ENCODE measurements at places on chromosomes 2 and 18.

DNA sequence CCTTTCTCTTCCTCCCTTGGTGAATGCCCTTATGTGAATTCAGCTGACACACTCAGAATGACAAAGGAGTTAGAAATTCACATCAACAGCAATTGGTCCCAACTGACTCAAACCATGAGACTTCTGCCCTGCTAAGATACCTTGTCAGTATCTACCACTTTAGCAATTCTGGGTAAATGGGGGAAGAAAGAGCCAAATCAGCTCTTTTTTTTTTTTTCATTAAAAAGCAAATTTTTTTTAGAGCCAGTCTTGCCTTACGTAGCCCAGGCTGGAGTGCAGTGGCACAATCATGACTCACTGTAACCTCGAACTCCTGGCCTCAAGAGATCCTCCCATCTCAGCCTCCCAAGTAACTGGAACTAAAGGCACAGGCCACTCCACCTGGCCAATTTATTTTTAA is 1.7 kb upstream of the PPP4R1 start:
- DNase-seq: peak; percentile 37

DNA sequence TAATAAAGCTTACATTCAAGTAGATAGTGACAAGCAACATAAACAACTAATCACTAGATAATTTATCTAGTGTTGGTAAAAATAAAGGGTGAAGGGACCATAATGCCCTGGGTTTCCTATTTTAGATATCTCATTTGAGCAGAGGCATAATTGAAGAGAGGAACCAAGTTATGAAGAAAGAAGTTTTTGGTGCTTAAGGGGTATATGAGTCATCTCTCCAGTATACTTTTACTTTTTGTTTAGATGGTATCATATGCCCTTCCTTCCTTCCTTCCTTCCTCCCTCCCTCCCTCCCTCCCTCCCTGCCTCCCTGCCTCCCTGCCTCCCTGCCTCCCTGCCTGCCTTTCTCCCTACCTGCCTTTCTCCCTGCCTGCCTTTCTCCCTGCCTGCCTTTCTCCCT is 1053.5 kb upstream of the CELF4 start:
- no peak for DNase-seq

DNA sequence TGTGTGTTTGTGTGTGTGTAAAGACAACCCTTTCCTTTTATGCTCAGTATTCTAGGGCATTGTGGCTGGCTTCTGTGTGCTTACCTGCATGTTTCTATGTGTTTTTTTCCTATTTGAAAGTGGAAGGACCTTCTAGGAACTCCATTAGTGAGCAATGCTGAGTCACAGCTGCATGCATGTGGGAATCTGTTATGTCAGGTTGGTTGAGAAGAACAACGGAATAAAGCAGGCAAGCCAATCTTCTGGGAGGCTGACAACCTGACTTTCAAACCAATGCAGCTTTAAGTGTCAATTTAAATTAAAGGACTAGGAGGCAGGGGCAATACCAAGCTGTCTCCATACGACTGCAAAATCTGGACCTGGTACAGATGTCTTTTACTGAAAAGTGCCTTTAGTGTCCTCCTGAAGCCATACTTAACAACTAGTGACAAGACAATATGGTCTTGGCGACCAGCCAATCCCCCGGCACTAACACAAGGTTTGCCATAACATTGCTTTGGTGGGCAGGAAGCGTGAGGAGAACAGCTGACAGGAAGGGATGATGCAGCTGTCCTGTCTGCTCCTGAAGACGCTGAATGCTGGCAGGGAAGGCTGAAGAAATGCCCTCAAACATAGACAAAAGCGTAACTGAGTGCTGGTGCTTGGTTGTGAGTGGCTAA is 514.7 kb upstream of the CDH7 start:
- peak; percentile 16 for DNase-seq

- DNase-seq: peak; percentile 76
These were observed 49.8 kb downstream of the GLS start for GRCh38 chr2:190930411-190930810.

- no peak for DNase-seq
These were observed 217.5 kb downstream of the TRIB2 start for GRCh38 chr2:12934146-12934756.

GRCh38 chr2:100993294-100993693 is 8.8 kb upstream of the RPL31 start:
- no peak for DNase-seq

- no peak for DNase-seq
These were observed 107.2 kb downstream of the ZEB2 start for GRCh38 chr2:144412709-144413108.

- DNase-seq: no peak
These were observed 9.0 kb downstream of the CCDC68 start for GRCh38 chr18:54950221-54950620.

- no peak for DNase-seq
These were observed 11.1 kb upstream of the IL1RN start for GRCh38 chr2:113116100-113116958.

DNA sequence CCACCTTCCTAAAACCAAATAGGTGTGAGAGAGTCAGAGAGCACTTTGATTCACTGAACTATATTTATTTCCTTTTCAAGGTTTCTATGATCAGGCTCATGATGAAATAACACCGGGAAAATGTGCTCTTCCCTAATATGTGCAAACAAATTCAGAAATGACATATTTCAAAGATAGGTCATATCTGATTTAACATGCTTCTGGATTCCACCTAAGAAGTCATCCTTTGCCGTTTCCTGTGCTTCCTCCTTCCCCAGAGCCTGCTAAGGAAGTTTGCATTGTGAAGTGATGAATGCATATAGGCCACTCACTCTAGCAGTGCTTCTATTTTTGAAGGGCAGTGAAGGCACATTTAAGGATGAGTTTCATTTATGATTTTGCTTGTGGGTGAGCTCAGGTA is 327.6 kb downstream of the TDRD15 start:
- no peak for DNase-seq

- DNase-seq: no peak
These were observed 12.3 kb downstream of the CROCC2 start for GRCh38 chr2:240918258-240919091.

DNA sequence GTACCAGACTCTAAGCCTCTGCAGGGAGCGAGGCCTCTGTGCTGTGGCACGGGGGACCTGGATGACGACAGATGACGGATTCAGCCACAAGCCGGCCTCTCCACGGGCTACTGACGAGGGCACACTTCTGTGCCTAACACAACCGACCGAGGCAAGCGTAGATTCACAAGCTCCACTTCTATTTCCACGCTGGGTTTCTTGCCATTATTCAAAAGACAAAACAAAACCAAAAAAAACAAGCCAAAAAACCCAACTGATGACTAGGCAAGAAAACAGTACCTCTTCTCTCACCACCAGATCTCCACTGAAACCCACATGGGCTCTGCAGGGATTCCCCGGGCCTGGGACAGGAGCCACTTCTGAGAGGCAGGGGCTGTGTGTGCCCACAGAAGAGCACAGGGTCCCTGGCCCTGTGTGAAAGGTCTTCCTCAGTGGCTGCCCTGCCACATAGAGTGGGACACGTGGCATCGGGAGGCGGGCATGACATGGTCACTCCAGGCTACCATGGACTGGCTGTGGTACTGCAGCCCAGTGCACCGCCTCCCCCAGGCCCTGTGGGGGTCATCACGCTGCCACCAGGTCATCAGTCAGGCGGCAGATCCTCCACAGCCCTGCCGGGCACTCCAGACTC is 254.7 kb downstream of the HDAC4 start:
- DNase-seq: no peak

GRCh38 chr2:139492131-139492680 is 712.0 kb upstream of the NXPH2 start:
- no peak for DNase-seq

DNA sequence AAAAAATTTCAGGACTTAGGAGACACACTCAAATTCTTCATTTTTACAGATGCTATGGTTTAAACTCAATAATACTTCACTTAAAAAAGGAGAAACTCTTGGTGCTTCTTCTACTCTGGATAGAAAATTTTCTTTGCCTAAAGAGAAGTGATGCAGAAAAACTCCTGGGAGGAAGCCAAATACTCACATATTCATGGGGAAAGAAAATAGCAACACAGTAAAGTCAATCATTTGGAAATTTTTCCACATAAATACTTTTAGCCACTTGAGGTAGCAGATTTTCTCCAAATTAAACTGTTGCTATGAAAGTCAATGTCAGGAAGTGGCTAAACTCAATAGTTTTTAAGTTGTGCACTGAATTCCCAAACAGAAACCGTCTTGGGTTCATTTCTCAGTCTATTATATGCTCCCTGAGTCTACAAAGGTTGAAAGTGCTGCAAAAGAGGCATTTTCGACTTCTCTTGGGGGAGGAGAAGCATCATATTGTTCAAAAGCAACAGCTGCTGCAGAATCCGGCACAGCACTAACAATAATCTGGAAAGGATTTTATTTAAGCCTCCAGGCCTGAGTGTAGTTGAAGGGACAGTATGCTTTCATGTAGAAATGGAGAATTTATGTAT is 81.1 kb downstream of the UPP2 start:
- peak; percentile 22 for DNase-seq

GRCh38 chr2:11777066-11777782 is 30.8 kb downstream of the LPIN1 start:
- no peak for DNase-seq

DNA sequence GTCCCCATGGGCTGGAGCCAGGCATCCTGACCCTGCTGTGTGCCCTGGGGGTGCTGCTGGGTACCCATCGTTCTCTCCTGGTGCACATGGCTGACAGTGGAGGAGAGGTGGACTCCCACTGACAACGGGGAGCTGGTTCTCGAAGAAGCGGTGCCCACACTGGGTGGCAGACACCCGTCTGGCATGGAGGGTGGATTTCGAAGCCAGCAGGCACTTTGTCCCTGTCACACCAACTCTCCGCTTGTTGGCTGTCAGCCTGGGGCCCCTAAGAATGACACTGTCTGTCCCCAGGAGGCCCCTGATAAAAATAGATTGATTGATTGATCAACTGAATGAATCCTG is 55.4 kb downstream of the RTP5 start:
- no peak for DNase-seq

- DNase-seq: peak; percentile 75
These were observed 10.7 kb upstream of the NFE2L2 start for GRCh38 chr2:177275040-177275742.

- no peak for DNase-seq
These were observed 144.1 kb downstream of the NDUFA10 start for GRCh38 chr2:239881031-239881471.

Data from Caki2 (cell line).